ENCODE measurements at places on chromosomes 3 and 15. TPM values are rescaled to one million over a fixed set of nuclear protein-coding genes. Genes with fewer than 3 reads are reported as not detected.

- DNase-seq: no peak
Measured at GRCh38 chr3:173639098-173639497, 241.6 kb downstream of the NLGN1 start.

- DNase-seq: no peak
Measured at GRCh38 chr3:14676881-14677280, 1.9 kb downstream of the C3orf20 start.

The CIAO2A gene
- 26.3 TPM for total RNA-seq

DNA sequence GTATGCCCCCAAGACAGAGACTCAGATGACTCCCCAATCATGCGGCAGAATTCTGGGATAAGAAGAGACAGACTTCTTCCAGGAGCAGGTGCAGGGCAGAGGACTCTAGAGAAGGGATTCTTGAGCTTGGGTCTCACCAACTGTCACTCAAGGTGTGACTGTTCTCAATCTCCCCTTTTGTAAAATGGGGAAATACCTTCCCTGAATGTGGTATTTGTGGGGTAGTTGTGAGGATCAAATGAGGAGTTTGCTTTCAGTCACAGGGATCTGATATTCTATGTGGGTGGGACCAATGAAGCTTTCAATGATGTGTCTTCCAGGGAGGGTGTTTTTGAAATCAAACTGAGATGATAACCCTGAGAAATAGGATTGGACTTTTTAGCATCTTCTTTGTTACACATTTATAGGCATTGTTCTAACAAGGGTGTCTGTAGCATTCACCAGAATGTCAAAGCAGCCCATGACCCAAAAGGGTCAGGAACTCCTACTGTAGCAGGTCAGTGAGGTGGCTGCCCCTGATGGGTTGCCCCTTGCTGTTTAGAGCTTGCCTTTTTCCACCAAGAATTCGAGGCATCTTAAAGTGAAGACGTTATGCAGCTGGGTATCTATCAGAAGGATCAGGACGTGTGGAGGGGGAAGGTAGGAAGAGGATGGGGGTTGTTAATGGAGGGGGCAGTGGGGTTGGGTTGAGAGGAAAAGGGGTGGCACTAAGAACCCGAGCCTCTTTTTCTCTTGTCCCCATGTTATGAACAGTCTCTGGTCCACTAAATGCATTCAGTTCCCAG is 28.8 kb downstream of the UMPS start:
- DNase-seq: no peak

GRCh38 chr3:94548581-94549316 is 485.9 kb downstream of the NSUN3 start:
- DNase-seq: no peak

- no peak for DNase-seq
Measured at GRCh38 chr3:27792869-27793268, 70.7 kb upstream of the EOMES start.

The DPH6 gene
- 21.0 TPM for total RNA-seq

DNA sequence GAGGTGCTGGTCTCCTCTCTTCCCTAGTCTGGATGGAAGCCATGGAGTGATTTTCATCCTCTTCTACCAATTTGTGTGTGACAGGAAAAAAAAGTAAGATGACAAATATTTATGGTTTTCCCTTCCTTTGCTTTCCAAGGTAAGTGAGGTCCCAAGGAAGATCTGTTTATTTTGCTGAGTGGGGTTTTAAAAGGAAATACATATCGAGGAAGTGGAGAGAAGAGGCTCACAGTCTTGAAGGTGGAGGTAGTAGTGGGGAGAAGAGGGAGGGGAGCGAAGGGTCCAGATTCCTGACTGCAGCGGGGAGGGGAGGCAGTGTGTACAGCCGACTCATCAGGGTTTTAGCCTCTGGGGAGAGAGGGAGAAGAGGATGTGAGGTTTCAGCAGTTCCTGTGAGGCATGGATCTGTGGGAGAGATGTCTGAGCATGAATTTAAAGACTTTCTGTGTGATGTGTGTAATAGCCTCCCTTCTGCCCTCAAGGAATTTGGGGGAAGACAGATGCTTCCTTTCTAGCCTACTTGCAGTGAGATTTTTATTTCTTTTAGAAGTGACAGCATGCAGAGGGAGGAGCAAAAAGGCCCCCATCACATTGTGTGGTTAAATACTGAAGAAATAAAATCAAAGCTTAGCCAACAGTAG is 272.4 kb downstream of the THRB start:
- DNase-seq: no peak

DNA sequence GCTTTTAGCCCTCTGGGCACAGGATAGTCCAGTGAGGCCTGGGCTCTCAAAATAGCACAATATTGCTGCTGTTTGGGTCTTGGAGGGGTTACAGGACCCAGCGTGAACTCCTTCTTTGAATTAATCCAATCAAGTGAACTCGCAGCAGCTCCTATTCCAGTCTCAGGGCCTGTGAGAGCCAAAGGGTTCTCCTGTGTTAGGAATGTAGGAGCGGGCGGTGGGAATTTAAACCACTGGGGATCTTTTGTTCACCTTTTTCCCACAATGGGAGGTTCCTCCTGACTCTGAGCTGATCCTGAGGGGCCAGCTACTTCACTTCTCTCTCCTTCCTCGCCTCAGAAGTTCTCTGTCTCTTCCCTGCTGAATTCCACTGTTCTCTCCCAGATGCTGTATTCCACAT is 504.0 kb downstream of the UNC13C start:
- no peak for DNase-seq

The NDN gene
- 44.6 TPM for total RNA-seq

GRCh38 chr3:66362541-66362941 is 138.3 kb downstream of the LRIG1 start:
- no peak for DNase-seq

The SCAMP5 gene
- total RNA-seq: 7.6 TPM

GRCh38 chr3:171591070-171591469 is 130.9 kb upstream of the TNIK start:
- no peak for DNase-seq

DNA sequence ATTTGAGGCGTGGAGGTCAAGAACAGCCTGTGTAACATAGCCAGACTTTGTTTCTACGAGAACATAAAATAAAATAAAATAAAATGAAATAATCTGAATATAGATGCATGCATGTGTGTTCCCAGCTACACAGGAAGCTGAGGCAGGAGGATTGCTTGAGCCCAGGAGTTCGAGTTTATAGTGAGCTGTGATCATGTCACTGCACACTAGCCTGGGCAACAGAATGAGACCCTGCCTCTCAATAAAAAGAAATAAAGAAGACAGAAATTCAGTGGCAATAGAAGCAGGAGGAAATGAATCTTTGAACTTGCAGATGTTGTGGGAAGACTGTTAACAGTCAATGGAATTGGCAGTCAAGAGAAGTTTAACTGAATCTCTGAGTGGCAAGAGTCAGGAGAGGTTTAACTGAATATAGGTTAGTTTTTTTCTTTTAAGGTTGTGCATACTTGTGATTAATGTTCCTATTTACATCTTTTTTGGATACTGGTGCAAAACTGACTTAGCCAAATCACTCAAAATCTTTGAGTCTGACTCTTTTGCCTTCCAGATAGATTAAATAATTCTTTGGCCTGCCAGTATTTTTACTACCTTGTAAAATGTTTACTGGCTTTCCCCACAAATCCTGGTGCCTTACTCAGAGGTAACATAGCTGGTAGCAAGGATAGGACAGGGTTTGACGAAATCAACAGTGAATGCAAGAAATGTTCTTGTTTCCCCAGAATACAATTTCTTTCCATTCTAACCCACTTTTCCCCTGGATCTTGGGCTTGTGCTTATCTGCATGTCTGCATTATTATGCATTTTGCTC is 361.4 kb downstream of the PDCD6IP start:
- DNase-seq: no peak

The RHCG gene
- not detected for total RNA-seq

The MCF2L2 gene
- 2.6 TPM for total RNA-seq

DNA sequence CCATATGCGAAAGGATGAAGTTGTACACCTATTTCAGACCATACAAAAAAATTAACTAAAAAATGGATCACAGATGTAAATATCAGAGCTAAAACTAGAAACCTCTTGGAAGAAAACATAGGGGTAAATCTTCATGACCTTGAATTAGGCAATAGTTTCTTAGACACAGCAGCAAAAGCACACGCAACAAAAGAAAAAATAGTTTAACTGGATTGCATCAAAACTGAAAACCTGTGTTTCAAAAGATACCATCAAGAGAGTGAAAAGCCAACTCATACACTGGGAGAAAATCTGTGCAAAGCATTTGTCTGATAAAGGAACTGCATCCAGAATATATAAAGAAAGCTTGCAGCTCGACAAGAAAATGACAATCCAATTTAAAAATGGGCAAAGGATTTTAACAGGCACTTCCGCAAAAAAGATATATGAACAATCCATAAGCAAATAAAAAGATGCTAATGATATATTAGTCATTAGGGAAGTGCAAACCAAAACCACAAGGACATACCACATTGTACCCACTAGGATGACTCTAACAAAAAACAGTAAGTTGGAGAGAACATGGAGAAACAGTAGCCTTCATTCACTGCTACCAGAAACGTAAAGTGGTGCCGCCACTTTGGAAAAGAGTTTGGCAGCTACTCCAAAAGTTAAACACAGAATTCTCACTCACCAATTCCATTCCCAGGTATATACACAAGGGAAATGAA is 263.1 kb downstream of the ADAMTS17 start:
- DNase-seq: no peak

The ACOX2 gene
- total RNA-seq: 31.0 TPM

DNA sequence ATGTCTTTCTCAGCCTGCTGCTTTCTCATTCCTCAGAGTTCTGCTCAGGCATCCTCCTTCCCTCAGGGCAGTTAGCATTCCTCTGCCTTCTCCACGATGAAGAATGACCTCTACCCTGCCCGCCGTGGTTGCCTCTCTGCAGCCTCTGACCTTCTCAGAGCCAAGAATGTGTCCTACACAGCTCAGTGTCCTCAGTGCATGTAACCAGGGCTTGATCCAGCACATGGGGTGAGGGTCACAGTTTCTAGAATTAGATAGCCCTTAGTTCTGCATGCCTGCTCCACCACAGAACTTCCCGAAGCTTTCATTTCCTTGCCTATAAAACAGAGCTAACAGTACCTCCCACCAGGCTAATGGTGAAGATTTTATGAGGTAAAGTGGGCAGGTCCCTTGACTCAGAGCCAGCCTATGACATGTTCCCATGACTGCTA is 182.1 kb downstream of the CLSTN2 start:
- DNase-seq: no peak

DNA sequence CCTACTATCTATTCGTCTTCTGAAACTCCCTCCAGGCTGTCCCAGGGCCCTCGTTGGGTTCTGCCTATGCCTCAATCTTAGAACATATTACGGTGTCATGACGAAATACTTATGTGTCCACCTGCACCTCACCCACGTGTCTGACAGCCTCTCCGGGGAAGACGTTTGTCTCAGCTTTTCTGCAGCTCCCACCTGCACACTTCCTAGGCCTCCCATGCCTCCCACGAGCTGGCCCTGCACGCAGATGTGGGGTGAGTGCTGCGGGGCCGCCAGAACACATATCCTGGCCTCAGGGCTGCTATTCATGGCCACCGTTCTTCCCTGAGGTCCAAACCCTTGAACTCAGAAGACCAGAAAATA is 7.1 kb upstream of the MUSTN1 start:
- DNase-seq: no peak

The GOLGA8H gene
- total RNA-seq: 4.9 TPM

The RETNLB gene
- total RNA-seq: not detected

GRCh38 chr15:72338617-72339321 is 18.8 kb upstream of the CELF6 start:
- DNase-seq: no peak

The TRIM71 gene
- total RNA-seq: 0.40 TPM

- no peak for DNase-seq
Measured at GRCh38 chr15:95557226-95558046, 773.1 kb upstream of the NR2F2 start.

The CKMT1B gene
- not detected for total RNA-seq

GRCh38 chr3:176650478-176650877 is 546.8 kb downstream of the TBL1XR1 start:
- no peak for DNase-seq

The TBC1D21 gene
- total RNA-seq: not detected

The FOXB1 gene
- total RNA-seq: not detected

DNA sequence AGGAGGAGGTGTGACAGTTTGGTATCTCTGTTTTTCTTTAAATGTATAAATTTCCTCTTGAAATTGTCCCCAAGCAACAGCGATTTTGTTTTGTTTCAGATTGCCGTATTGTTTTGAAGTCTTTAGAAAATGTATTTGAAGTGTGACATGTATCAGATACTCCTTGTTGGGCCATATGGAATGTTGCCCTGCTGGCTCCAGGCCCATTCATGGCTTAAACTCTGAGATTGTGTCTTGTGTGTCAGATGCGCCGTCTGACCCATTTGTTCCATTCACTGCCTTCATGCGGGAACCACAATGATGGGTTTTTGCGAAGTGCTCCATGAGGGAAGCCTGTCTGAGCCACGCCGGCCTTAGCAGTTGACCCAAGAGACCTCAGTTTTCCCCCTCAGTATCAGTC is 75.2 kb upstream of the ADAMTSL3 start:
- DNase-seq: no peak

The GADL1 gene
- 0.27 TPM for total RNA-seq

DNA sequence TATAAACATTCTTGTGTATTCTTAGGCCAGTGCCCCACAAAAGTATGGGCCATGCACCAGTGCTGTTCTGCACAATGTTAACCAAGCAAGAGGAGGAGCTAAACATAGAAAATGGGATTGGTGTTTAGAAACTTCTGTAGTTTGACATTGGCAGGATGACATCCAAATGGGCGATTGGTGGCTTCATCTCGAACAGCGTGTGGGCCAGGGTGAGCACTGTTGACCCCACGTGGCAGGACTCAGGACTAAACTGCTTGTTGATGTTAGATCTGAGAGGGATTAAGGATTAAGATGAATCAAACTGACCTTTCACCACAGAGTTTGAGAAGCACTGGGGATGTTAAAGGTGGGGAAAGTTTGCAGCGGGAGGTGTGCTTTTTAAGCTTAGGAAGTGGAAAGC is 31.9 kb downstream of the ZNF710 start:
- peak; percentile 47 for DNase-seq

DNA sequence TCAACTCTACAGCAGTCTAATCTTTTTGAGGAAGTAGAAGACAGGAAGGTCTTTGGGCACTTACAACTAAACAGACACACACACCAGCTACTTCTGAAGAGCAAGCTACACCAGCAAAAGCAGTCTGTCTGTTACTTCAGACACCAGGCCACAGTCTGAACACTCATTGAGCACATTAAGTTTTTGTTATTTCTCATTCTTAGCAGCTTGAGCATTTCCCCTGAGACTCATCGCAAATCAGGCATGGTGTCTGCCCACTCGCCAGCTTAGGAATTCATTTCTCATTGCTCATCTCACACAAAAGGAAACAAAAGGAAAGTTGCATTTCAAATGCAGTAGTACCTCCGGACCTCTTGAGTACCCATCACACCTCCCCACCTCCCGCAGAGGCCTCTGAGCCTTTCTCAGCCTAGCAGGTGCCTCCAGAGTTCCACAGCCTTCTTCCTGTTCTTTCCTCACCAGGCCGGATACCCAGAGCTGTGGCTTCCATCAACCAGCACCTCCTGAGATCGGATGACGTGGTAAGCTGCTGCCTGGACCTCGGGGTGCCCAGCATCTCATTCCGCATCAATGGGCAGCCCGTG is 302.0 kb downstream of the RYR3 start:
- DNase-seq: no peak

- DNase-seq: no peak
Measured at GRCh38 chr15:82585072-82585471, 44.8 kb upstream of the RPS17 start.
